ENCODE measurements at places on chromosomes 5 and 9.

DNA sequence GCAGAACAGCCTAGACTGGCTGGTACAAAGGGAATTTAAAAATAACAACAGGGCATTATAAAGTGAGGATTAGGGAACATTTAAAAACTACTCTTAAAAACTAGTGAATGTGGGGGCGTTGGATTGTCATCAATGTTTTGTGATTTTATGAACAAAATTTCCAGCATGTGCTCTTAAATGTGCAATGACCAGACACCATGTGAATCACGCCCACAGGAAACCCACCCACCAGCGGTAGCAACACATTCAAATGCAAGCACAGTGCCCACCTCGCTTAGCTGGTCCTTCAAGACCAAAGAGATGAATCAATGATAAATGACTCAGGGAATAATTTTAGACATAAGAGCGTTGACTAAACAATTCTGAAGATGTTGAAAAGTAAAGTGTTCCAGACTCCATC, 40.9 kb downstream of the S1PR3 start:
- no peak for DNase-seq

DNA sequence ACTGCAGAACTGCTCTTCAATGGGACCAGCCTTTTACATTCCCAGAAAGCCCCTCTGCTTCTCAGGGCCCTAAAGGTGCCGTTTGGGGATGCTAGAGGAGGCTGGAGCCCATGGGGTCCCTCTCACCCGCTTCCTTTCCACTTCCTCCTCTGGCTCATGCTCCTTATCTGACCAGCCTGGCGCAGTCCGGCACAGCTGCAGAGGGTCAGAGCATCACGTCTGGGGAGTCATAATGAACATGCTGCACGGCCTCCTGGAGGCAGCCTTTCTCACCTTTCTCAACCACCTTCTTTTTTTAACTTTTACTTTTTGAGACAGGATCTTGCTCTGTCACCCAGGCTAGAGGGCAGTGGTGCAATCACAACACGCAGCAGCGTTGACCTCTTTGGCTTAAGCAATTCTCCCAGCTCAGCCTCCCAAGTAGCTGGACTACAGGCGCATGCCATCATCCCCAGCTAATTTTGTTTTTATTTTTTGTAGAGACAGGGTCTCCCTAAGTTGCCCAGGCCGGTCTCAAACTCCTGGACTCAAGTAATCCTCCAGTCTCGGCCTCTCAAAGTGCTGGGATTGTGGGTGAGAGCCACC, 15.1 kb upstream of the TCF7 start:
- no peak for DNase-seq

GRCh38 chr5:11791792-11792191, 112.5 kb downstream of the CTNND2 start:
- DNase-seq: no peak

DNA sequence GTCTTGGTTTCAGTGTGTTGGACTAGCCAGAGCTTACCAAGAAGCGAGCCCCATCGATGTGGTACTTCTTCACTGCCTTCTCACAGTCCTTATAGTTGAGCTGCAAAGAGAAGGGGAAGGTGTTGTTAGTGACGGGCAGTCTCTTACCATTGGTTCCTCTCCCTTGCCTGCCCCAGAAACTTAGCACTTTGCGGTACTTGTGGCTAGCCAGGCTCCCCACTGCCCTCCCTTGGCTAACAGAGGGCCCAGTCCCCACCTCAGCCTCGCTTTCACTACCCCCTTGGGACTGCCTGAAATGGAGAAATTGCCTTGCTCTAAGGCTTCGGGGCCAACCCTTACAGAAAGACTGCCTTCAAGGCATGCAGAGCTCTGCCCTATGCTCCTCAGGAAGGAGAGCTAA, 4.3 kb downstream of the LCP2 start:
- DNase-seq: no peak

- no peak for DNase-seq
These were observed 54.7 kb upstream of the UBAC1 start for GRCh38 chr9:136015656-136016571.

DNA sequence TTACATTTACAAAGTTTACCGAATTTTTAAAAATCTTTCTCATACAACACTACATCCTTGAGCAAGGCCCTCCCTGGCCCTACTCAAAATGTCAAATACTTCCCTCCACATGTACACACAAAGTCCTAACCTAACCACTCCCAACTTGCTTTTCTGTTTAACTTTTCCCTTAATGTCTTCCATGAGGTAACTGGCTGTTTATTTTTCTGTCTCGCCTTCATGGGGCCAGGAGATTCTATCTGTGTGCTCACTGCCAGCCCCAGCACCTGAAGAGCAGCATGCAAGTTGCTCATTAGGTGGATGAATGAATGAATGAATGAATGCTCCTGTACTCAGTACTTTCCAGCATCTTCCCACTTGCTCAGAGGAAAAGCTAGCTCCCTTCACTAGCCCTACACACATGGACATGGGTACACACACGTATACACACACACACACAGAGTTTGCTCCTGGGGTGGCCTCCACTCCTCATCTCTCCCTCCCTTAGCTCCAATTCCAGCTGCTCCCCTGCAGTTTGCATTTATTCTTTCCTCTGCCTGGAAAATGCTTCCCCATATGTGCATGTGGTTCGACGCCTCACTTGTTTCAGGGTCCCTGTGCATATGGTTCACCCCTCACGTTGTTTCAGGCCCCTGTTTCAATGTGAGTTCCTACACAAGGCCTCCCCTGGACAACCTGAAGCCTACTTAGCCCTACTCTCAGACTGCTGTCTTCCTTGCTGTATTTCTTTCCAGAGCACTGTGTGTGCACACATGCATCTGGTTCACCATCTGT, 165.2 kb downstream of the ROR2 start:
- DNase-seq: no peak

DNA sequence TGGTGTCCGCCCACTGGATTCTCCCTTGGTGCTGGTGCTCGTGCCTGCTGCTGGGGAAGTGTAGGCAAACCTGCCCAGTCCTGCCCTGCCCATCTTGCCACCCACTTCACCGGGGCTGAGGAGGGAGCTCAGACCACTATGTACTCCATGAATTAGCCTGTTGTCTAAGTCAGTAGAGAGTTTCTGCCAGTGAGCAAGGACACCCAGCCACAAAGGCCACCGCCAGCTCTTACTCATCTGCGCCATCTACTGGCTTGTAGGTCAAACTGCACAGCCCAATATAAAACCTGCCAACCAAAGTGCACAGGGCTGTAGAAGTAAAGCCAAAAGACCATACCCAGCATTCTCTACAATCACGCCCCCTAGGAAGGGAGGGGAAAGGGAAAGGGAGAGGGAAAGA, 102.3 kb downstream of the GLIS3 start:
- DNase-seq: no peak

DNA sequence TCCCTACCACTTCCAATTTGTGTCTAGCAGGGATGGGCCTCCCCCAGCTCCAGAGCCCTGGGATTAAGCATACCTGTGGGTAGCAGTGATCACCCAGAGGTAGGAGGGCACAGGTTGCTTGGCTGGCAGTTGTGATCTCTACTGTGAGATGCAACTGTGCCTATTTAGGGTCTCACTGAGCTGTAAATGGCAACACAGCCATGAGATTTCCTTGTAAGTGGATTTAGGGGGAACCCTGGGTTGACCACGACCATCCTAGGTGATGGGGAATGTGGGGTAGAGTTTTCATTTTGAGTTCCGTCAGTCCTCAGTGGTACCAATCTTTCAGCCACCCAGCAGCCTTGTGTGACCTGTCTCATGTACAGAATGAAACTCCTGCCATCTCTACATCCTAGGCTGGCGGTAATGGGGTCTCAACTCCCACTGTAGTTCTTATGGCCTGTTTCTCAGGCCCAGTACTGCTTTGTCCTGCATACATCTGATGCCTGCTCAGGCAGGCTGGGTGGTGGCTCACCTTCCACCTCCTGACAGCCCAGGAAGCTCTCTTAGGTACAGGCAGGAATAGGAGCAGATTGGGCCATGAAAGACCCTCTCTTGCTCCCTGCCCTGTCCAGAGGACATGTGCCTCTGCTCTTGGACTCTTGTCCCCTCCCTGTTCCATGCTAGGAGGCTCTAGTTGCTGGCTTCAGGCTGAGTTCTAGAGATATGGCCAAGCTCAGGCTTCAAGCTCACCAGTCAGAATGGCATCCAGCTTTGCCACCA, 8.1 kb downstream of the HNRNPAB start:
- no peak for DNase-seq

DNA sequence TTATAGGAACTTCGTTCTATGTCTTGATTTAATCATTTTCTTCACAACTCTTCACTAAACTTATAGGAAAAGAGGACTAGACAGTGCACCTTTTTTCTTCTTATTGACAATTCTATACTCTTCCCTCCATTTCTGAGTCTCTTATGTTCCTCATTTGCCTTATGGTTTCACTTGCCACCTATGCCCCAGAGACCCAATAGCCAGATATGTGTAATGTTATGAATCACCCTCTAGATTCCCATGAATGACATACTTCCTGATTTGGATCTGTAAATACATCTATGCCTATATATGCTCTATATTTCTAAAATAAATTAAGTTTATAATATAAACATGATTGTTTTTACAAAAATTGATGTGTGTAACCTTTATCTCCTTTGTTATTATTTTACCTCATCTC, 514.1 kb upstream of the MEF2C start:
- DNase-seq: no peak

DNA sequence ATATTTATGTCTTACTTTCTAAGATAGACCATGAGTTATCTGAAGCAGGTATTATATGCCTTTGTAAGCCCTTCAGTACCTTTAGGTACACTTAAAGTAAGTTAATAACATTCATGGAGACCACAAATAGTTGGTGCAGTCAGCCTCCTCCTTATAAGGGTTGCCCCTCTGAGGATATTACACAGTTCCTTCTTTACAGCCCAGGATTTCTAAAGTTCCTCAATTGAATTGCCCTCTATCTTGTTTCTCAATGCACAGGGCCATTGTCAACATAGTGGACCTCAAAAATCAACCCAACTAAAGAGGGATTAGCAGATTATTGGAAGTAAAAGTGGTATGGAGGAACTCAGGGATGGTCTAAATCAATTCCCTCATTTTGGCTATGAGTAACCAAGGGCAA, 50.3 kb downstream of the HMHB1 start:
- no peak for DNase-seq

DNA sequence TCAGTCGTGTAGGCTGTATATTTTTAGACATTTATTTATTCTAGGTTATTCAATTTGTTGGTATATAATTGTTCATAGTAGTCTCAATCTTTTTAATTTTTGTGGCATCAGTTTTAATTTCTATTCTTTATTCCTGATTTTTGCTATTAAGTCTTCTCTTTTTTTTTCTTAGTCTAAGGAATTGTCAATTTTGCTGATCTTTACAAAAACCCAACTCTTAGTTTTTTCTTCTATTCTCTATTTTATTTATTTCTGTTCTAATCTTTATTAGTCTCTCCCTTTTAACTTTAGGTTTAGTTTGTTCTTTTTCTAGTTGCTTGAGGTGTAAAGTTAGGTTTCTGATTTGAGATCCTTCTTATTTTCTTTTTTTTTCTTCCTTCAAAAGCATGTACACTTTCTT, 152.5 kb downstream of the FANCC start:
- DNase-seq: no peak

DNA sequence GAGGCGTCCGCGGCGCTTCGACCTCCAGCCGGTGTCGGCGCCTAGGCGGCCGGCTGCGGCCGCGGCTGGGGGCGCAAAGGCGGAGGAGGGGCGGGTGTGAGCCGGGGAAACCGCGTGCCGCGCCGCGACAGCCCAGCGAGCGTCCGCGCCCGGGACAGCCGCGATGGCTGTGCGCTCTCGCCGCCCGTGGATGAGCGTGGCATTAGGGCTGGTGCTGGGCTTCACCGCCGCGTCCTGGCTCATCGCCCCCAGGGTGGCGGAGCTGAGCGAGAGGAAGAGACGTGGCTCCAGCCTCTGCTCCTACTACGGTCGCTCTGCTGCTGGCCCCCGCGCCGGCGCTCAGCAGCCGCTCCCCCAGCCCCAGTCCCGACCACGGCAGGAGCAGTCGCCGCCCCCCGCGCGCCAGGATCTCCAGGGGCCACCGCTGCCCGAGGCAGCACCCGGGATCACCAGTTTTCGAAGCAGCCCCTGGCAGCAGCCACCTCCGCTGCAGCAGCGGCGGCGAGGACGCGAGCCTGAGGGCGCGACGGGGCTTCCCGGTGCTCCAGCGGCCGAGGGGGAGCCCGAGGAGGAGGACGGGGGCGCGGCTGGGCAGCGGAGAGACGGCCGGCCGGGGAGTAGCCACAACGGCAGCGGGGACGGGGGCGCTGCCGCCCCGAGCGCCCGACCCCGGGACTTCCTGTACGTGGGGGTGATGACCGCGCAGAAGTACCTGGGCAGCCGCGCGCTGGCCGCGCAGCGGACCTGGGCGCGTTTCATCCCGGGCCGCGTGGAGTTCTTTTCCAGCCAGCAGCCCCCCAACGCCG, 605 bp downstream of the CHSY3 start:
- DNase-seq: no peak

DNA sequence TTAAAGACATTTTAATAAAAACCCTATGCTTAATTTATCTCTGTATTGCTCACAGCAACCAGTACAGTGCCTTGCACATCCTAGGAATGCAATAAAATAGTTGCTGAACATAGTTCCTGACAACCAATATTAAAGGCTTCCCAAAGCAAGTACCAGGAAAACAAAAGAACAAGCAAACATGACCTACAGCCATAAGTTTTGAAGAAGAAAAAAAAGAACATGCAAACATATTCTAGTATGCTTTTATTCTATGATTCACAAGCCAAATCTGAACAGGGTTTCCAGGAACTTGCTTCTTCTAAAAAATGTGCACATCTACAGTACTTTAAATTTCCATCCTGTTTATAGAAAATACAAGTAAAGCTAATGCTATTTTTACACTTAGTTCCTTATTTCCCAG, 4.5 kb downstream of the CEMIP2 start:
- DNase-seq: no peak

DNA sequence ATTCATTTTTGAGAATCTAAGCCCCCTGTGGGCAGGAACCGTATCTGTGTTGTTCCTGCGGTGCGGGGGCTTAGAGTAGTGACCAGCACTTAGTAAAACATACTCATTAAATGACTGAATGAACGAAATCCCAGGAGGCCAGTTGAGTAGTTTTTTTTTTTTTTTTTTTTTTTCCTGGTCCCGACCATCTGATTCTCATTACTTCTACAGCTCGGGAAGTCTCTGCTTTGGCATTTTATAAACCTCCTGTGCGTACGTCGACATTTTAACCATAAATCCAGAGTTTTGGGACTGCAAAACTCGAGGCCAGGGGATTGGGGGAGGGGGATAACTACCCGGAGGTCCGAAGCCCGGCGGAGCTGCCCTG, 31.5 kb upstream of the SPRY4 start:
- no peak for DNase-seq
